Esophagus muscularis mucosa (tissue), 4 donors: ENCODE measurements at places on chromosomes 3 and 15. TPM values are rescaled to one million over a fixed set of nuclear protein-coding genes. Genes with fewer than 3 reads are reported as not detected.

TUBGCP4 gene
- 15.0 TPM for total RNA-seq

GPR176 gene
- total RNA-seq: 1.7 TPM

BOC gene
- total RNA-seq: 90.7 TPM

CTXND1 gene
- total RNA-seq: 0.42 TPM

CCR8 gene
- total RNA-seq: not detected

RBPMS2 gene
- total RNA-seq: 27.2 TPM

ROPN1 gene
- not detected for total RNA-seq

RTP3 gene
- total RNA-seq: not detected

GCNT3 gene
- not detected for total RNA-seq

GRIP2 gene
- 0.45 TPM for total RNA-seq

SLC51A gene
- not detected for total RNA-seq

ACAN gene
- total RNA-seq: under 0.01 TPM

KCNAB1 gene
- total RNA-seq: 0.83 TPM

PLA2G4D gene
- total RNA-seq: not detected

C15orf39 gene
- total RNA-seq: 17.7 TPM

ZNF662 gene
- total RNA-seq: 4.8 TPM

RAD51 gene
- total RNA-seq: not detected

UNC13C gene
- total RNA-seq: 0.98 TPM

ANXA2 gene
- 430 TPM for total RNA-seq

BMF gene
- 5.0 TPM for total RNA-seq

EHD4 gene
- 10.0 TPM for total RNA-seq
